ENCODE measurements at places on chromosomes 5 and 9. TPM values are rescaled to one million over a fixed set of nuclear protein-coding genes. Genes with fewer than 3 reads are reported as not detected.

Gene SEMA4D
- total RNA-seq, result 22.4 TPM

Gene WNK2
- total RNA-seq, result 175 TPM

Gene OTULINL
- total RNA-seq, result 4.9 TPM

Gene SLC25A2
- not detected for total RNA-seq

Gene RANBP17
- total RNA-seq, result 7.3 TPM
